ENCODE measurements at places on chromosomes 2 and 18. TPM values are rescaled to one million over a fixed set of nuclear protein-coding genes. Genes with fewer than 3 reads are reported as not detected.

ANKRD53 gene
- 0.30 TPM for total RNA-seq

KCNJ3 gene
- total RNA-seq = 0.19 TPM

OSBPL6 gene
- 9.6 TPM for total RNA-seq

SLC16A14 gene
- 2.4 TPM for total RNA-seq

POLR1B gene
- total RNA-seq = 10.4 TPM

PRKAG3 gene
- total RNA-seq = not detected

CBLN2 gene
- total RNA-seq = 3.7 TPM

ICOS gene
- total RNA-seq = not detected

ZNF385B gene
- 2.3 TPM for total RNA-seq

MYO5B gene
- total RNA-seq = 5.9 TPM

FAM161A gene
- total RNA-seq = 2.9 TPM

MC5R gene
- total RNA-seq = not detected

DNAJC5G gene
- 1.6 TPM for total RNA-seq

SLC39A10 gene
- total RNA-seq = 8.4 TPM

ELOA2 gene
- not detected for total RNA-seq

LIMS4 gene
- 5.3 TPM for total RNA-seq

DNAH6 gene
- 0.22 TPM for total RNA-seq

SPDYA gene
- total RNA-seq = 0.17 TPM

SCN1A gene
- 0.51 TPM for total RNA-seq

ACMSD gene
- not detected for total RNA-seq

CCDC88A gene
- 25.9 TPM for total RNA-seq

BOLL gene
- total RNA-seq = not detected

VWC2L gene
- 0.13 TPM for total RNA-seq

GPR155 gene
- 16.3 TPM for total RNA-seq

AAMP gene
- total RNA-seq = 127 TPM

RSAD2 gene
- 4.7 TPM for total RNA-seq

OTOS gene
- total RNA-seq = not detected

GRHL1 gene
- 1.1 TPM for total RNA-seq

ALLC gene
- not detected for total RNA-seq

SLC4A3 gene
- total RNA-seq = 249 TPM

ZNF396 gene
- 0.65 TPM for total RNA-seq

IL36RN gene
- not detected for total RNA-seq

PLA2R1 gene
- total RNA-seq = 3.7 TPM

AGXT gene
- total RNA-seq = not detected

GRB14 gene
- 12.0 TPM for total RNA-seq

RMDN2 gene
- 4.5 TPM for total RNA-seq

CD8A gene
- 0.24 TPM for total RNA-seq

MARCO gene
- total RNA-seq = 64.8 TPM

ASAP2 gene
- total RNA-seq = 11.3 TPM

ST3GAL5 gene
- 2.0 TPM for total RNA-seq

NMUR1 gene
- total RNA-seq = 0.71 TPM

ABCB11 gene
- total RNA-seq = not detected

VPS54 gene
- total RNA-seq = 14.0 TPM

Data from heart left ventricle (tissue), 16 donors.